ENCODE measurements at places on chromosomes 13 and 19.
A peak's percentile ranks its signal among the peaks of the same experiment; 100 is the strongest.

- DNase-seq: no peak
Measured at GRCh38 chr19:41612483-41612882, 14.4 kb downstream of the CEACAM4 start.

GRCh38 chr13:50340551-50341287, 325.5 kb downstream of the KCNRG start:
- DNase-seq: peak; percentile 26

- no peak for DNase-seq
Measured at GRCh38 chr19:7413629-7414028, 64.9 kb downstream of the ARHGEF18 start.

DNA sequence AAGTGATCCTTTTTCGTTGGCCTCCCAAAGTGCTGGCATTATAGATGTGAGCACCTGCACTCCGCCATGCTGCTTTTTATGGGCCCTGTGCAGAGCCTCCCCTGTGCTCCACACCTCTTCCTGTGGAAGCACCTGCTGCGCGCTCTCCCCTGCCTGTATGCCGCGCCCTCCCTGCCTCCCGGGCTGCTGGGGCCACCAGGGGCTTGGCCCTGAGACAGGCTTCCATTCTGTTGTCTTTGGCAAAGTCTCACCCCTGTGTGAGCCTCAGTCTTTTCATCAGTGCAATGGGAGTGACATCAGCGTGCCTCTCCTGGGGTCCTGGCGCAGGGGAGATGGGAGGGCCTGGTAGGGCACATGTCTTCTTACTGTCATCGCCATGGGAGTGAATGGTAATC, 1.3 kb downstream of the FAM174C start:
- no peak for DNase-seq

GRCh38 chr13:30789166-30789862, 54.0 kb downstream of the ALOX5AP start:
- no peak for DNase-seq

- no peak for DNase-seq
Measured at GRCh38 chr13:41788552-41788951, 172.4 kb downstream of the VWA8 start.

- DNase-seq: no peak
Measured at GRCh38 chr13:109954441-109954840, 168.1 kb upstream of the IRS2 start.

- no peak for DNase-seq
Measured at GRCh38 chr19:12450844-12451243, 10.0 kb upstream of the ZNF443 start.

GRCh38 chr13:106527445-106527801, 8.0 kb downstream of the EFNB2 start:
- no peak for DNase-seq

DNA sequence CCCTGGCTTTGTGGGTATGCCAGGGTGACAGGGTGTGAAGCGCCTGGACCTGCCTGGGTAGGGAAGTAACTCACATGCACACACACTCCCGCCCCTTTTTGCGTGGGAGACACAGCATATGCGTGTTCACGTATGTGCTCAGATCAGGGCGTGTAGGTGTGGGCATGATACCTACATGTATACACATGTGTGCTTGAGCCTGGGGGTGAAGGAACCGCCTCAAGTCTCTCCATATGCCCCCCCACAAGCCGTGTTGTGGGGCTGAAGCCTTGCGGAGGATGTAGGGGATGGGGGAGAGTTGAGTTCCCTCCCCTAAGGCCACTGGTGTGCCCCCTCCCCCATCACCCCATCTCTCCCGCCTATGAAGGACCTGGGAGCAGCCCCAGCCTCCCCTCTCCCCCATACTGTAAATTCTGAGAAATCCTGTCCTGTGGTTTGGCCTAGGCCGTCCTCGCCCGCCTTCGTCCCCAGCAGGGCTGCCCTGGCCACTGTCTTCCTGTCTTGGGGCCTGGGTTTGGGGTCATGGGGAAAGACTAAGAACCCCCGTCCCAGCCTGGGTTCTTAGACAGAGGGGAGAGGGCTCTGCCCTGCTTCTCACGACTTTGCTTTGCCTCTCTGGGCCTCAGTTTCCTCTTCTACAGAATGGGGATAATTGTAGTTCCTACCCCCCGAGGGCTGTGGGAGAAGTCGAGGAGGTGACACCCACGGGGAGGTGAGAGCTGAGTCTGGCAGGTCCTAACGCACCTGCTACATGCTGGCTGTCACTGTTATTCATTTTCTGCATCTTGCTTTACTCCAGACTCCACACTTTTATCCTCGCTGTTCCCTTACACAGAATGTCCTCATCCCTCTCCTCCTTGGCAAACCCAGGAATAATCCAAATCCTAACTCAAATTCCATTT, 14.3 kb downstream of the ACTL9 start:
- DNase-seq: no peak

GRCh38 chr13:100987948-100988347, 313.4 kb upstream of the TMTC4 start:
- no peak for DNase-seq

DNA sequence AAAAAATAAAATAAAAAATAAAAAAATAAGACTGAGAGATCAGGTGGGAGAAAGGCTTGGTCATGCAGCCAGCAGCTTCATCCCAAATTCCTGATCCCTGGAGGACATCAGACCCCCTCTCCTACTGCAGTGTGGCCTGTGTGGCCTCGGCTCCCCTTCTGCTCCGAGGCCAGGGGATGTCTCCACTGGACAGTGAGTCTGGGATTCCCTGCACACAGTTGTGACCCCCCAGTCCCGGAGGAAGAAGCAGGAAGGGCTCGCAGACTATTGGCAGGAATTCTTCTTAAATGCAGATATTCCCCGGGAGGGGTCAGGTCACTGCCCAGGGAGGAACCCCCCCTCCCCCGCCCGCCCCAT, 41.9 kb downstream of the ZNF627 start:
- no peak for DNase-seq

GRCh38 chr13:79450110-79450509, 30.8 kb upstream of the NDFIP2 start:
- no peak for DNase-seq

DNA sequence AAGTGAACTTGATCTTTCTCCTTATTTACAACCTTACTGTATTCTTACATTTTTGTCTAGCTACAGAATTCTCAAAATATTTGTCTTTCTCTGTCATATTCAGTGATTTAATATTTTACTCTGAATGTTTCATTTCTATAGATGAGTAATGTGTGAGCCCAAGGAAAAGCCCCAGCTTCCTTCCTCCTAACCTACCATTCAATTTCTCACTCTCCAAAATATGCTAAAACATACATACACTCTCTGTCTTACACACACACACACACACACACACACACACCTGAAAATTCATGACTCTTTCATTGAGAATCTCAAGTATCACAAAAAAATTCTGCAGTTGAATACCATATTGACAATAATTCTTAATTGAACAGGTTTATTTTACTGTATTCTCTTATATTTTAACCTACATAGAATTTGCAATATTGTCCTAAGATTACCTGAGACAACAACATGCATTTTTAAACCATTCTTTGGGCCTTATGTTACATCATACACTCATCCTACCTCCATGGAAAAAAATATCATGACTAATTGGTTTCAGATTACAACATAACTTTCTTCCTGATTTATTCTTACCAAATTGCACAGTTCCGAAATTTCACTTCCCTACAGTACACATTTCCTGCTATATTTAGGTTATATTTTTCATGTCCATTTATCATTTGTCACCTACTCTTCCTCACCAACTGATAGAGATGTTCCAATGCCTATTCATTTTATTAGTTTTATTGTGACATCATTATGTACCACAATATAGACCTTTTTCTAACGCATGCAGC, 1965.6 kb upstream of the PCDH20 start:
- no peak for DNase-seq

DNA sequence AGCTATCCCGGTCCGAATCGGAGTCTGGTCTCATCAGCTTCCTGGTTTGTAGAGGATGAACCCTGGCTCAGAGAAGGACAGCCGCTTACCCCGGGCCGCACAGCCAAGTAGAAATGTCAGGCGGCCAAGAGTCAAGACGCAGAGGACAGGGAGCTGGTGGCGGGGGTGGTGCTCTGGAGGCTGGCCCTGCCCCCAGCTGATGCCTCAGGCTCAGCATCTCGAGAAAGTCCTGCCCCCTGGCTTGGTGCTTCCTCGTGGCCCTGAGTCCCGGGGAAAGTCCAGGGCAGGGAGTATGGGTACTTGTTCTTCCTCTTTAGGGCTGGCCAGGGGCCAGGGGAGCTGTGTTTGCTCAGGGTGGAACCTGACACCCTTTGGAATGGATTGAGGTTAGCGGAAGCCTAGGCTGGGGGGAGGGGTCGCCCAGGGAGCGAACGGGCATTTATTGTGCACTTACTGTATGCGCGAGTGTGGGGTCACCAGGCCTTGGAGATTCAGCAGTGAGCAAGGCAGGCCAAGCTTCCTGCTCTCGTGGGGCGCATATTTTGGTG, 2.2 kb downstream of the TJP3 start:
- peak; percentile 87 for DNase-seq

DNA sequence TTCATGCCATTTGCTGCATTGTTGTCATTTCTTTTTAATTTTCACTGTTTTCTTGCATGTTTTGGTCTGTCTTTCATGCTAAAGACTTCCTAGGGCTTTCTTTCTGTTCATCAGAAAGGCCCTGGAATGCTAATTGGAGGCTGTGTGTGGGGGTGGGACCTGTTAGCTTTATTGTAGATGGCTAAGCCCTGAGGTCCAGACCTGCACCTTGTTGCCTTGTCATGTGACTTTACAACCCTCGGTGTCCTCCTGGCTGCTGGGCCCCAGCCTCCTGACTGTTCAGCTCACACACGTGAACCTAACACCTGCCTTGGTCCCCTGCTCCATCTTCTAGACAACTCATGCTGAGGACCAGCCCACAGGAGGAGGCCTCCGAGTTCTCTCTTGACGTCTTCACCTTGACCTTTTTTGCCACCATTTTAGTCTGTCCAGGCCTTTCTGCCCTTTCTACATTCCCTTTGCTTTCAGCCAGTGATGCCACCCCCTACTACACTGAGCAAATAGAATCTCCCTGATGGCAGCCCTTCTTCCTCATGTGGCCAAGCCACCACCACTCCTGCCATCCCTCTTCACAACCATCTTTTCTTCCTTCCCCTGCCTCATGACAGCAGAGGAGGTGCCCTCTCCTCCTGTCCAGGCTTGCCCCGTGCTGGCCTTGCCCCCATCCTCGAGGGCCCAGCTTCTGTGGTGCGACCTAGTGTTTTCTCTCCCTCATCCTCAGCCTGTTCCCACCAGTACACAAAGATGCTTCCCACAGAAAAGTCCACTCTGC, 41.4 kb upstream of the GPI start:
- DNase-seq: no peak

- no peak for DNase-seq
Measured at GRCh38 chr13:82847595-82847994, 1034.7 kb downstream of the SLITRK1 start.

DNA sequence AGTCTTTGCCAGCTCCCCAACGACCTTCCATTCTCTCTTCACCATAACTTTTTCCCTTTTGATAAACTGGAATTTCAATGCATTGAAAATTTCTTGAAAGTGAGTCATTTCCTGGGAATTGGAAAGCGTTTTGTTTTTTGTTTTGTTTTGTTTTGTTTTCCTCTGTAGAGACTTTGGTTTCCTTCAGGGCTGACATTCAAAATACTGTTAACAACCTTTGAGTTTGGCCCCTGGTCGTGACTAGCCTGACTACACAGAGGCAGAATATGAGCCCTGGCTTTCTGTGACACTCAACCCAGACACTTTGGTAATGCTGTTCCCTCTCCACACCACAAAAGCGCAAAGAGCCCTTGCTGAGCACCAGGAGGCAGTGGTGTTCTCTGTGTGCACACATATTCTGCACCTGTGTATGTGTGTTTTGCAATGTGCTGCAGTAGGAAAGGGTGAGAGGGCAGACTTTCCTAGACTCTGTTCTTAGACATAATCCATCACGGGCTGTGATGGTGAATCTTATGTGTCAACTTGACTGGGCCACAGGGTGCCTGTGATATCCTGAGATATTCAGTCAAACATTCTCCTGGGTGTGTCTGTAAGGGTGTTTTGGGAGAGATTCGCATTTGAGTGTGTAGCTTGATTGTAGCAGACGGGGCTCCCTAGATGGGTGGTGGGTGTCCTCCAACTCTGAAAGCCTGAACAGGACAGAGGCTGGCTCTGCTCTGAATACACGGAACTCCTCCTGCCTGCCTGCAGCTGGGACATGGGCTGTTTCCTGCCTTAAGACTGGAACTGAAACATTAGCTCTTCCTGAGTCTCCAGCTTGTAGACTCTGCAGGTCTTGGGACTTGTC, 29.5 kb upstream of the ANKRD10 start:
- peak; percentile 30 for DNase-seq

DNA sequence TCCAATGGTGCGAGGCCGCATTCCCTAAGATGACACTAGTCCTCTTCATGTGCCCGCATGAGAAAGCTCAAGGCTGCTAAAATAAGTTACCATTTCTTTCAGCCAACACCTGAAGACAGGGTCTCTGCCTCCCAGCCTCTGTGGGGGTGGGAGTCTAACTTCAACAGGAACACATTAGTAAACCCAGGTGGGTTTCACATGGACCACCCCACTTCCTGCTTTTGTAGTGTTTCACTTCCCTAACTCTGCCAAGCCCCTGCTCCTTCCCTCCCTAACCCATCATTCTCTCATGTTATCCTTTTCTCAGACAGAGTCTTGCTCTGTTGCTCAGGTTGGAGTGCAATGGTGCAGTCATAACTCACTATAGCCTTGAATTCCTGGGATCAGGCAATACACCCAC, 783.6 kb downstream of the UQCRFS1 start:
- DNase-seq: no peak

- DNase-seq: no peak
Measured at GRCh38 chr13:113337556-113337955, 26.4 kb downstream of the GRTP1 start.

DNA sequence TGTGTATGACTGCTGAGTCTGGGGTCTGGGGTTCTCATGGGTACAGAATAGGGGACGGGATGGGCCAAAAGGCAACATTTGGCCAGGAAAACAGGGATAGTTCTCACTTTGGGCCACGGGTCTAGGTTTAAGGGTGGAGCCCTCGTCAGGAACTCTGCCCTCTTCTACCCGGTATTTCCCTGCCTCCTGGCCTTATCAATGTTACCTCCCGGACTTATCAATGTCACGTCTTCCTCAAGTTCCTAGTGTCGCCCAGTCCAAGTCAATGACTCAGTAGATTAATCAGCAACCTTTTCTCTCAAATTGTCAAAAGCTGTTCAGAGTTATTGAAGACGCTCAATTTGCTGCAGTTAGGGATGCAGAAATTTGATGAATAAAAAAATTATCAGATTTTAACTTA, 234.8 kb downstream of the B3GLCT start:
- no peak for DNase-seq

DNA sequence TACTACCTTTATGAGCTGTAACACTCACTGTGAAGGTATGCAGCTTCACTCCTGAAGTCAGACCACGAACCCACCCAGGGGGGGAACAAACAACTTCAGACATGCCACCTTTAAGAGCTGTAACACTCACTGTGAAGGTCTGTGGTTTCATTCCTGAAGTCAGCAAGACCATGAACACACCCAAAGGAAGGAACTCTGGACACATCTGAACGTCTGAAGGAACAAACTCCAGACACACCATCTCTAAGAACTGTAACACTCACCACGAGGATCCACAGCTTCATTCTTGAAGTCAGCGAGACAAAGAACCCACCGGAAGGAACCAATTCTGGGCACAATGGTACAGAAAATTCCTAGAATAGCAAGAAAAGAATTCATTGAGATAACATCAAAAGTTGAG, 1796.5 kb upstream of the MIR17HG start:
- DNase-seq: no peak
